ENCODE measurements at places on chromosomes 1 and 21.

DNA sequence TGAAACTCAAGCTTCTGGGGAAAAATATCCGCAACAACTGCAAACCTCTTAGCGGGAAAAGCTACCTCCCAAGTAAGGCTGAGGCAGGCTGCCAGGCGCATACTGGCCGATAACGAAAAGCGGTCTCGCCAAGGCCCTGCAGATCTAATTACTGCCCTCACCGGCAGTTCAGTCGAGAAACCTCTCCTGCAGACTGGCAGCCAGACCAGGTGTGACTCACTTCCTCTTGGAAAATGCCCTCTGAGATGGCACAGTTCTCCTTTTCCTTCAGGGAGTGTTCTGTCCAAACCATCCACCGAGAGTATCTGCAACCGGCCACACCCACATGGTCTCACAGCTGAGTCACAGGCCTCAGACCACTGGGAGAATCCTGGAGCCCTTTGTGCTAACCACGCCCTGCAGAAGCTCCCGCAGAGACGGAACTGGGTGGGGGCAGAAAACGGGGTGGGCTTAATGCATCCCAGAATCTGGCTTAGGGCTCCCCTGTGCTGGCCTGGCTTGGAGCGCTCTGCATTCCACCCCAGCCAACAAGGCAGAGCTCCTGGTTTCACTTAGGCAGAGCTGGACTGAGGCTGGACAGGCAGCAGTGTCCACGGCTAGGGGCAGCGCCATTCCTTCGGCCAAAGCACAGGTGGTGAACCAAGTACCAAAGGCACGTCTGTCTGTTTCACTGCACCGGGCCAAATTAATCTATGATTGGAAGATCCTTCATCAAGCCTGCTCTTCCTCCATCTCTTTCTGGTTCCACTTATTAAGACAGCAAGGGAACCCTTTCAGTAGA, 1.2 kb downstream of the S100A10 start:
- DNase-seq: no peak

DNA sequence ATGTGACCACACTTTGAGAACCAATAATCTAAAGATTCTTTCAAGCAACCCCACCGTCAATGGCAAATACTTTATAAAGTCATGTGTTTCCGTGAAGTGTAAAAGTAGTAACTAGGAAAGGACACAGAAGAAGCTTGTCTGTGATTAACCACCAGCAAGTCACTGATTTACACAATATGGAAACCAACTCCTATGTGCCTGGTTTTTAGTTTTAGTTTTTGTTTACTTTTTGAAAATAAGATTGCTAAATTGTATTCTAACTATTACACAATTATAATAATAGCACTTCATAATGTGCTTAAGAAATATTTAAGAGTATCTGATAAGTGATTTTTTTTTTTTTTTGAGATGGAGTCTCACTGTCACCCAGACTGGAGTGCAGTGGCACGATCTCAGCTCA, 13.0 kb downstream of the FMO2 start:
- no peak for DNase-seq

DNA sequence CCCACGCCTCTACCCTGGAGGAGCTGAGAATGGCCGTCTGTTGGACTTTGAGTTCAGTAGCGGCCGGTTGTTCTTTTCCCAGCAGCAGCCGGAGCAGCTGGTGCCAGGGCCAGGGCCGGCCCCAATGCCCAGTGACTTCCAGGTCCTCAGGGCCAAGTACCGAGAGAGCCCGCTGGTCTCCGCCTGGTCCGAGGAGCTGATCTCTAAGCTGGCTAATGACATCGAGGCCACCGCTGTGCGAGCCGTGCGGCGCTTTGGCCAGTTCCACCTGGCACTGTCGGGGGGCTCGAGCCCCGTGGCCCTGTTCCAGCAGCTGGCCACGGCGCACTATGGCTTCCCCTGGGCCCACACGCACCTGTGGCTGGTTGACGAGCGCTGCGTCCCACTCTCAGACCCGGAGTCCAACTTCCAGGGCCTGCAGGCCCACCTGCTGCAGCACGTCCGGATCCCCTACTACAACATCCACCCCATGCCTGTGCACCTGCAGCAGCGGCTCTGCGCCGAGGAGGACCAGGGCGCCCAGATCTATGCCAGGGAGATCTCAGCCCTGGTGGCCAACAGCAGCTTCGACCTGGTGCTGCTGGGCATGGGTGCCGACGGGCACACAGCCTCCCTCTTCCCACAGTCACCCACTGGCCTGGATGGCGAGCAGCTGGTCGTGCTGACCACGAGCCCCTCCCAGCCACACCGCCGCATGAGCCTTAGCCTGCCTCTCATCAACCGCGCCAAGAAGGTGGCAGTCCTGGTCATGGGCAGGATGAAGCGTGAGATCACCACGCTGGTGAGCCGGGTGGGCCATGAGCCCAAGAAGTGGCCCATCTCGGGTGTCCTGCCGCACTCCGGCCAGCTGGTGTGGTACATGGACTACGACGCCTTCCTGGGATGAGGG, 28.5 kb upstream of the SPSB1 start:
- DNase-seq: no peak

GRCh38 chr1:90325168-90325567, 330.3 kb downstream of the ZNF326 start:
- no peak for DNase-seq

GRCh38 chr1:101440485-101440884, 203.7 kb downstream of the S1PR1 start:
- no peak for DNase-seq

GRCh38 chr1:53107090-53107489, 35.3 kb downstream of the SLC1A7 start:
- no peak for DNase-seq

DNA sequence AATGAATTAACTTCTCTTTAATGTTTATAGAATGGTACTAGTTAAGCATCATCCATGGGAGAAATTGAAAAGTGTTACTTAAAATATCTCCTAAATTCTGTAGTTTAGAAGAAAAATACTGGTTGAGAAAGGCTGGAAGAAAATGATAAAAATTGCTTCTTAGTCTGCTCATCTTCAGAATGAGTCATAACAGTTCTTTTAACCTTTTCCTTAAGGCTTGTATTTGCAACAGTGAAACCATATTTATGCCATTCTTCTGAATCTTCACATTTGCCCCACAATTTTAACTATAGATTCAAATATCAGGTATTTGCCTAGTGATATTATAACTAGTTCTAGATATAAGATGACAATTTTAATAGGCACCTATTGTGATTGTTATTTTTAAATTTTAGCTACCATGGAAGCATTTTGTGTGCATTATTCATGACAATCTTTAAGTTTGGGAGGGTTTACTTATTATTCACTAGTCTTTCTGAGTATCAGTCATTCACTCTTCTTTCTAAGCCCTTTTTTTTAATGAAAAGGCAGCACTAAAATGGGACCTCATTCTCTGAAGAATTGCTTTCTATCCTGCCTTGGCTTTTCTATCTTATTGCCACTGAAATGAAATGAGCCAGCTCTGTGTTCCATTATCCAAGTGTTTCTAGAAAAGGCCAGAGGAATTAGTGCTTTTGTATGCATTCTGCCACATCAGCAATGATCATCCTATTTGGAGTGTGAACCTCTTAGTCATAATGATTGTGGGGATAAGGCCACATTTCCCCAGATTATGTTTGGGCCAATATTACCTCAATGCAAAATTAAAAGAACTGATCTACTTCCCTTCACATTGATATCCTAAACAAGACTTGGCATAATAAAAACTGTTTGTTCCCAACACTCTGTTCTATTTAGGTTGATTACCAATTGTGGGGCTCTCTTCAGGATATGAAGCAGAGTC, 58.4 kb downstream of the SAMSN1 start:
- DNase-seq: no peak

Measured in stimulated activated naive CD4-positive, alpha-beta T cell (primary cell).